ENCODE measurements at places on chromosomes 12 and 14. TPM values are rescaled to one million over a fixed set of nuclear protein-coding genes. Genes with fewer than 3 reads are reported as not detected.

The SLC35F4 gene
- not detected for total RNA-seq

The C3AR1 gene
- 19.0 TPM for total RNA-seq

The KMT2D gene
- total RNA-seq: 46.3 TPM

The CRACR2A gene
- total RNA-seq: 9.2 TPM

The DPPA3 gene
- total RNA-seq: not detected

The ASCL1 gene
- total RNA-seq: not detected

The A2M gene
- total RNA-seq: 66.1 TPM

The TRIM9 gene
- 0.37 TPM for total RNA-seq

- DNase-seq: no peak
These were observed 217.4 kb downstream of the ZFP36L1 start for GRCh38 chr14:68575426-68575825.

- DNase-seq: no peak
These were observed 35.9 kb downstream of the BBS10 start for GRCh38 chr12:76312315-76312714.

- no peak for DNase-seq
These were observed 96.2 kb downstream of the SEC23A start for GRCh38 chr14:39006721-39007410.

- DNase-seq: no peak
These were observed 13.7 kb upstream of the ALX1 start for GRCh38 chr12:85266356-85266755.

- DNase-seq: no peak
These were observed 3.3 kb downstream of the RAD52 start for GRCh38 chr12:946212-946611.

DNA sequence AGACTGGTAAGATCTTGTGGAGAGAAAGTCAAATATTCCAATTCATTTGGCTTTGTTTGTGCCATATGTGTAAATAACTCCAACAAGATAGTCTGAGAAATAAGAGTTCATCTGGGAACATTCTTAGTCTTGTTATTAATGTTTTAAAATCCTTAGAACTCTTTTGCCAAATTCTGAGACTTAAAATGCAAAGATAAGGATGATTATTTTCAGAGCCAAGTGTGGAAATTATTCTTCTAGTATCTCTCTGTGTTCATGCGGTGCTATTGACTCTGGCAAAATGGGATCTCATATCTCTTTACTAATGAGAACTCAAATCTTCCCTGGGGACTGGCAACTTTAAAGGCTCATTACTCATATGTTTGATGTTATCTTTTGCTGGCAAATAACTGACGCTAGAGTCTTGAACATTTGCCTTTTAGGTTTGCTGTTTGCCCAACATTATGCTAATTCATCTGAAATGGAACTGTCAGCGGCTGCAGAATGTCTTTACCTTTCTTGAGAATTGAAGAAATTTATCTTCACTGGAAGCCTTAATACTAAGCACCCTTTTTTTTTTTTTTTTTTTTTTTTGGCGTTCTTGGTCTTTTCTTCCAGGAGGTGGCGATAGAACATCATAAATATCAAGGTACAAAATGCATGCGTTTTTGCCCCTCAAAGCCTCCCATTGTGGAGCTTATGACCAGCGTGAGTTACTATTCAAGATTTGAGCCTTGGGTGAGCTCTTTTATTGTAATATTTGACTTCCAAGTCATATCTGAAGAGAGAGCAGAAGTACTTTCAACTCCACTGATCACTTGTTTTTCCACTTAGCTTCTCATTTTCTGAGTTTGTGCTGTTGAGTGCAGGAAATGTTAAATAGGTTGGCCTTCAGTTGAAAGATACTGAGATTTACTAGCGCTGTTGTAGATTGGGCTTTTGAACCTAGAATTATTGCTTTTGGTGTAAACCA, 86.5 kb downstream of the CAND1 start:
- DNase-seq: no peak
